ENCODE measurements at places on chromosomes 16 and 17.

GRCh38 chr17:74749279-74750038, 1.0 kb downstream of the NHERF1 start:
- peak; percentile 56 for DNase-seq

DNA sequence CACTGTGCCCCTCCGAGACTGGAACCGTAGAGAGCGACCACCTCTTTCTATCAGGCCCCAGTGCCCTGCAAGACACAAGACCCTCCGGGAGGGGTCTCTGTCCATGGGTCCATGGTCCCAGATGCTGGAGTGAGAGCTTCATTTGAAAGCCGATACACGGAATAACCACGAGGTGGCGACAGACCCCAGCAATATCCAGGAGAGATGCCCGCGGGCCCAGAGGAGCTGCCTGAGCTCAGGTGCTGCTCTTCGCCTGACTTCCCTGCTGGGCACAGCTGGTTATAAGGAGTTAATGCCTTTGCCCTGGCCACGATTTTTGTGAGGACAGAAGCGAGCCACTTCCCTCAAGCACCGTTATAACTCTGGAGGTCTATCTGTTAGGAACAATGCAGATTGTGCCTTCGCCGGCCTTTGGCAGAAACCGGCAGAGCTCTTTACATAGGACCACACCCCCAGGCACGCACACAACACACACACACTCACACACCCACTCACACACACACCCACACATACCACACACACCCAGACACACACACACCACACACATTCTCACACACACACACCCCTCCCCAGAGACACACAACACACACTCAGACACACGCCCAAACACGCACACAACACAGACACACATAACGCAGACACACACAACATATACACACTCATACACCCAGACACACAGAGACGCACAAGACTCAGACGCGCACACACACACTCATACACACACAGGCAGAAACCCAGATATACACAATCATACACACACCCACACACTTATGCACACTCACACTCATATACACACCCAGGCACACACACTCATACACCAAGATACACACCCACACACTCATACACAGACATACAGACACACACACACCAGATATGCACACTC, 436.4 kb downstream of the SOX9 start:
- DNase-seq, result peak; percentile 58

- DNase-seq, result no peak
These were observed 3.4 kb upstream of the ETV4 start for GRCh38 chr17:43549496-43549895.

- peak; percentile 30 for DNase-seq
These were observed 23.0 kb upstream of the SLC38A8 start for GRCh38 chr16:84065536-84066132.

GRCh38 chr17:5344914-5345313, 62.8 kb downstream of the RABEP1 start:
- no peak for DNase-seq

DNA sequence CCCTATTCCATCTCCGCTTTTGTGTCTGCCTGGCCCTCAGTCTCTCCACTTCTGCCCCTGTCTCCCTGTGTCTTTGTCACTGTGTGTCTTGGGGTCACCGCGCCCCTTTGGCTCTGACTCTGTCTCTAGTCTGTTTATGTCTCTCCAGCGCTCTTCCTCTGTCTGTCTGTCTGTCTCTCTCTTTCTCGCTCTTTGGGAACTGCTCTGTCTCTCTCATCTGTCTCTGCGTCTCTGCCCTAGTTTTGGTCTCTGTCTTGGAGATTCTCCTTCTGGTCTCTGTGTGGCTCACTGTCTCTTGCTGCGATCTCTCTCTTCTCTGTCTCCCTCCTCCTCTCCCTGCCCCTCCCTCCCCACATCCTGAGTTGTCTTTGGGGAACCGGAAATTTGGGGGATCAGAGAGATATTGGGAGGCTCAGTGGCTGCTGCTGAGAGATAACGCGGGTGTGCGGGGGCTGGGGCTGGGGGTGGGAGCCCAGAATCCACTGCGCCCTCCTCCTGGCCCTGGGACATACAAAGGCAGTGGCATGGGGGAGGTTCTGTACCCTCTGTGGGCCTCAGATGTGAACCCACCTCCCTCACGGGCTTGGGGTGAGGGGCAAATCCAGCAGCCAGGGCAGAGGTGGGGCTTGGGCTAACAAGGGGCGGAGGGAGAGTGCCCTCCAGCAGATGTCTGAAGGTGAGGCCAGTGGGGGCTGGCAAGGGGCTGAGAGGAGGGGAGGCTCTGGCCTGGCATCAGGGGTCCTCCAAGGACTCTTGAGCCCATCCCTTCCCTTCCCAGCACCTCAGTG, 24.4 kb downstream of the LAT start:
- peak; percentile 45 for DNase-seq

GRCh38 chr17:81044764-81045589, 10.0 kb downstream of the BAIAP2 start:
- no peak for DNase-seq

DNA sequence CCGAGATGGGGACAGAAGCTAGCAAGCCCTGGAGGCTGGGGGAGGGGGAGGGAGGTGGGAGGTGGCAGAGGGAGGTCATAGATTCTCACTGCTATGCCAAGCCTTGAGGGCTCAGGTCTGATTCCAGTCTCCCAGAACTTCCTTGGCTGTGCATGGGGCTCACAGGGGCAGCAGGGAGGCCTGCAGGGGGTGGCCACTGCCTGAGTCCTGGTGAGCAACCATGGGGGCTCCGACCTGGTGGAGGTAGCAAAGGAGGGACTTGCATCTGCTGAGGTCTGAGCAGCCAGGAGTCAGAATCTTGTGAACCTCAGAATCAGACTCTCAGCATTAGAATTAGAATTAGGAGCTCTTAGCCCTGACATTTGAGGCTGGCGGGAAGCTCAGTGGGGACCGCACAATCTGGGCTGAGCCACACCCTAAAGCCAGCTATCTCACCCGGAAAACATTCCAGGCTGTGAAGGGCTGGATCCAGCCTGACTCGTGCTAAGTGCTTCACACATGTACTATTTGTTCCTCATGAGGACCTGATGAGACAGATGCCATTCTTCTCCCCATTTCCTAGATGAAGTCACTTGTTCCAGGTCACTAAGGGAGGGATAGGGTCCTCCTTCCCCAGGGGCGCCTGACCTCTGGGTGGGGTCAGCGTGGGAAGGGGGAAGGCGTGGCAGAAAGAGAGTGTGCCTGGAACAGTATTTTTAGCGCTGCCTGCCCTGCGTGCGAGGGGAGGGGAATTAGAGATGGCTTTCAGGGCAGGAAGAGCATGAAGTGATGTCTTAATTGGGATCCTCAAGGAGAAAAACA, 17.3 kb upstream of the KCNJ12 start:
- DNase-seq, result no peak

GRCh38 chr17:20920095-20920814, 122.6 kb downstream of the USP22 start:
- no peak for DNase-seq

GRCh38 chr16:53061701-53062159, 6.9 kb downstream of the CHD9 start:
- peak; percentile 26 for DNase-seq

DNA sequence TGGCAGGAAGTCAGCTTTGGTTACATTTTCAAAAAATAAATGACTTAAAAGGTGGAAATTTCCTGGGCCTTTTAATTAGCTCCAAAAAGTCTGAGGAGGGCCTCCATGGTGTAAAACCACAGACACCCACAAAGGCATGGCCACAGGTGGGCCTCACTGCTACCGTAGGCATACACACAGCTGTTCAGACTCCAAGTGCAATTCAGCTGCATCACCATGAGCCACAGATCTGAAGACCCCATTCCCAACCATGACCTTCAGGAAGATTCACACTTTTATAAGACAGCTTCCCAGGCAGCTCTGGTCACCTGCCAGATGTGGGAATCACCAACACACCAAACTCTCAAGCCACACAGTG, 20.6 kb downstream of the CSNK2A2 start:
- DNase-seq, result no peak
